Ovary (tissue), 10 donors: ENCODE measurements at places on chromosomes 2 and 18. TPM values are rescaled to one million over a fixed set of nuclear protein-coding genes. Genes with fewer than 3 reads are reported as not detected.

DNA sequence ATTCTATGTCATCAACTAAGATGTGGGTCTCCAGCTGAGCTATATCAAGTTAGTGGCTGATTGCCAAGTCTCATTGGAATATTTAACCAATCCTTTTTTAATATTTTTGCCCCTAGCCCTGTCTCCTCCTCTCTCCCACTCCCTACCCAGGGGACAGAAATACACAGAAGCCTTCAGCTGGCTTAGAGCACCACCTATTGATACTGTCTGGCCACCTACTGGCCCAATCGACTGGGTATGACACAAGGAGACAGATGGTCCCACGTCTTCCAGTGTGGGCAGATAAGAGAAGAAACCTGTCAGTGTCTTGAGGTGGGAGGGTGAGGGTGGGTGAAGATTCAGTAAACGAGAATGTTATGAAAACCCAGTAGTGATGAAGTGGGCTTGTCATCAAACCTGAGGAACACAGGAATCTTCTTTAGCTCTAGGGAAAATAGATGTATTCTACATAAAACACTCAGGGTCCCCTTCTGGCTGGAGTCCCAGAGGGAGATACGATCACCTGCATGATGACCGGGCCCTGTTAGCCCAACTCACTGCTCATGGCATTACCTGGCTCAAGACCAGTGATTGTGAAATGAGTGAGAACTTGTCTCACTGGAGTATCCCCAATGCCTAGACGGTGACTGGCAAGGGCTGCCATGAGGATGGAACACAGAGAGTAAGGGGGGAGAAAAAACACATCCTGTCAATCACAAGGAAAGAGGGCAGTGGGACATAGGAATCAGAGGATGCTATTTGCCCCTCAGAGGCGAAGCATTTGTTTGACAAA is 26.7 kb downstream of the POLR1A start:
- DNase-seq: peak; percentile 33

DNA sequence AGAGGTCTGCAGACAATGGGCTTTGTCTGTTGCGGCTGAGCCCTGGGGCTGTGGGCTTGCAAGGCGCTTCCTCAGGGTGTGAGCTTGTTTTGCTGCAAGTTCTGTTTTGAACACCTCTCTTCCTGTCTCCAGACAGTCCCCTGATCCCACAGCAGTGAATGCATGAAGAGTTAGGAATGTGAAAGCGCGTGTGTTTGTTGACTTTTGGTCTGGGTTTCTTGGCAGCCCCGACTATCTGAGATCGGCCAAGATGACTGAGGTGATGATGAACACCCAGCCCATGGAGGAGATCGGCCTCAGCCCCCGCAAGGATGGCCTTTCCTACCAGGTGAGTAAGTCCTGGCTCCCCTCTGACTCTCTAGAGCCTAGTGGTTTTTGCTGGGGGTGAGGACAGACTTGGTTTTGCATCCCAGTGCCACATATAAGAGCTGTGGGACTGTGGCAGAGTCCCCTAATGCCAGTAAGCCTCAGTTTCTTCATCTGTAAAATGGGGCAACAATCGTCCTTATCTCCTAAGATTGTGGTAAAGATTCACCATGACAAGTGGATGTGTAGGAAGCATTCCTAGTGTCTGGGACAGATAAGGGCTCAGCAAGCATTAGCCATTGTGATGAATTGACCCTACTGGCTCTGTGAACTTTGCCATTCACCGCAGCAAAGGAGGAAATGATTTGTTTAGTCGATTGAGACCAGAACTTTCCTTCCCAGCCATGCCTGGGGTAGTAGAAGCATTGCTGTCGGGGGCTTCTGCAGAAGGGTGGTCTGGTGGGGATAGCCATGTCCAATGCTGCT is 3.0 kb downstream of the LBH start:
- DNase-seq: no peak

- no peak for DNase-seq
These were observed 421.8 kb upstream of the MAP2 start for GRCh38 chr2:209002054-209002453.

DNA sequence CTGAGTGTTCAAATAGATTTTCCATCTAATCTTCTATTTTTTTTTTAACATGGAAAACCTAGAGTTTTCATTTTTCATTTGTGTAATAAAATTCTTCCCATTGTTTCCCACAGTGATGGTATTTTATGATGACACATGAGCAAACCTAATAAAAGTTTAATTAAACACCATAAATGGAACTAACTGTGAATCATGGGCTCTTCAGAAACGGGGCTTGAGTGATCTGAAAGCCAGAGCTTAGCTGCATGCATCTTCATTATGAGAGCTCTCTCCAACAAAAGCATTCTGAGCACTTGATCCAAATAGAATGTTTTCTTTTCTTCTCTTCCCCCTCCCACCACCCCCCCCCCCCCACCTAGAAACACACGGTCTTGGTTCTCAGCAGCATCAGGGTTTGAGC is 82.1 kb upstream of the REV1 start:
- no peak for DNase-seq

CBLN2 gene
- polyA plus RNA-seq: 0.43 TPM
